ENCODE measurements at places on chromosomes 7 and 10.

DNA sequence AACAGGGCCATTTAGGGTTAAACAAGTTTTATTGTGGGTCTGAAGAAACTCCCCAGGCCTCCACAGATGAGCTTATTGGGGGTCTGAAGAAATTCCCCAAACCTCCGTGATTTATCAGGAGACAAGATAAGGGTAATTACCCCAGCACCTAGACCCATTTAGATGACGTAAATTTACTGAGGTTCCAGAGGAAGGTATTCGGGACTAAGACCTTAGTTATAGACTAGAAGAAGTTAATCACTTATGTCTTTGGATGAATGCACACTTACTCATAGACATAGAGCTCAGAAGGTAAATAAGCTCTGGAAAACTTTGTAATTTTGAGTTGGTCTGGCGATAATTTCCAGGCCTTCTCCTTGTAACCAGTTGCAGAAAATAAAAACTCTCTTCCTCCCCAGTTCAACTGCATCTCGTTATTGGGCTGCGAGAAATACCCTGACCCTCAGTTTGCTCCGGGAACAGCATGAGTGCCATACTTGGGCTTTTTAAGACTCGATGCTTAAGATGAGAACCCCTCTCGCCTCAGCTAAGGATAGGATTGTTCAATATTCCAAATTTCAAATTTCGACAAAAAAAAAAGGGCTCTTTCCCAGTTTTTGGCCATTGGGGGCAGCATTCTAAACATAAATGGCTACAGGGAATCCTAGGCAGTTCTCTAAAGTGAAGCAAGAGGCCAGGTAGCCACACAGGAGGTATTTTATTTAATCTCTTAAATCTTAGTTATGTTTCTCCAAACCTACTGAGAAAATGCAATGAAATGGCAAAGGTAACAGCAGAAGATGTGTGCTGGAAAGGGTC, 74.7 kb upstream of the PFKP start:
- no peak for DNase-seq

GRCh38 chr10:79322616-79323543, 24.4 kb upstream of the PPIF start:
- no peak for DNase-seq

- no peak for DNase-seq
Observed at GRCh38 chr7:103752995-103753394, 236.5 kb downstream of the RELN start.

GRCh38 chr7:90994601-90995000, 269.6 kb upstream of the FZD1 start:
- no peak for DNase-seq

- no peak for DNase-seq
Observed at GRCh38 chr10:46019569-46020343, 10.7 kb downstream of the NCOA4 start.

DNA sequence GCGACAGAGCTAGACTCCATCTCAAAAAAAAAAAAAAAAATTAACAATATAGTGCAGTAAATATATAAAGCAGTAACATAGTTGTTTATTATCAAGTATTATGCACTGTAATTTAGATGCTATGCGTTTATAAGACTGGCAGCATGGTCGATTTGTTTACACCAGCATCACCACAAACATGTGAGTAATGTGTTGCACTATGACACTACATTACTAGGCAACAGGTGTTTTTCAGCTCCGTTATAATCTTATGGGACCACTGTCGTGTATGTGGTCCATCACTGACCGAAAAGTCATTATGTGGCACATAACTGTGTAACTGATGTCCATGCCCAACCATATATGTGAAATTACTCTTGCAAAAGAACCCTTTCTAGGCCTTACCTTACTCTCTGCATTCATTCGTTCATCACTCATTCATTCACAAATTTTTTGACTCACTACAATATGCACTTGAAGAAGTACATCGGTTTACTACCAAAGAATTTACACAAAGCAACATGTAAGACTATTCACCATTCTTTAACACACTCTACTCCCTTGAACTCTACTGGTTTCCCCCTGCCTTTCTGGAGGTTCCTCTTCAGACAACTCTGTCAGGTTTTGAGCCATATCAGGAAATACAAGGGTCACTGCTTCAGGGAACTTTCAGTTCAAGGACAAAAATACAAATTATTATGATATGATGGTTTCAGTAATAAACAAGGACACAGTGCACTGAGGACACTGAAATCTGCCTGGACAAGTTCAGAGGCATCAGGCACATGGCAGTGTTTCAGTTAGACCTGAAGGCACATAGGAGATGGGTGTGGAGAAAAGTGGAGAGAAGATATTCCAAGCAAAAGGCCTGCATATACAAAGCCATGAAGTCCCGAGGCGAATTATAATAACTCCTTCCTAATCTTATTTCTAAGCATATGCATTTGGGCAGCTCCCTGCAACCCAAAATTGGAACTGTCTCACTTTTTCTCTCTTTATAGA, 17.4 kb downstream of the ITGB1 start:
- DNase-seq, result no peak

- DNase-seq, result no peak
Observed at GRCh38 chr7:22173685-22174573, 183.0 kb downstream of the RAPGEF5 start.

GRCh38 chr10:121608469-121609190, 10.4 kb upstream of the FGFR2 start:
- peak; percentile 40 for DNase-seq

DNA sequence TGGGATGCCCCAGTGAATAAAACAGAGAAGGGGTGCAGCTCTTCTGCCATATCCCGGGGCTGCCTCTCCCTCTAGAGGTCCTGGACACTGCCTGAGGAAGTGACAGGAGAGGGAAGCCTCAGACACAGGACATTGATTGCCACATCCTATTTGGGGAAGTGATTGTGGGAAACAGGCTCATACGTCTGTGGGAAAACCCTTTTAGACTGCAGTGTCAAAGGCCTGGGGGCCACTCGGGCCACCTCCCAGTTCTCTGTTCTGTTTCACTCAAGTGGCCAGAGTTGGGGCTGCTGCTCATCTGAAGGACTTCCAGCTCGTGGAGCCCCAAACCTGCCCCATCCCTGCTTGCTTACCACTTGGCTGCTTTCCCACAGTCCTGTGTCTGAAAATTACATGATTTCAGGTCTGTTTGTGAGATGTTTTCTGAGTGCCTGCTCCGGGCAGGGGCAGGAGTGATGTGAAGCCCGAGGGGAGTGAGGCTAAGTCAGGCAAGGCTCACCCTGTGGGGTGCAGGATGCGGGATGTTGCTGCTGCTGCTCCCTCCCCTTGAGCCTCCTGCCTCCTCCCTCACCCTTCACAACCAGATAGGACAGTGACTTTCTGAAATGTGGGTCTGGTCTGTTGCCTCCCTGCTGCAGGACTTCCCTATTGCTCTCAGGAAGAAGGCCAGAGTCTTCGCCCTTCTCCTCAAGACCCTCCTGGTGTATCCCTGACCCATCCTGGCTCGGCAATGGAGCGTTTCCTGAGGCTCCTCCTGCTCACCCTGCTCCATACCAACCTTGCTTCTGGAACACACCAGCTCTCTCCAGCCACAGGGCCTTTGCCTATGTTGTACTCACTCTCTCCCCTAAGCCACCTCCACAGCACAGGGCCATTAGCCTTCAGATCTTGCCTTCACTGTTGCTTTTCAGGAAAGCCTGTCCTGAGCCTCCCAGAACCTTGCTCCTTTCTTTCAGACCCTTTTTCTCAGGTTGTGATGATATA, 58.4 kb downstream of the NEURL1 start:
- DNase-seq, result no peak

- DNase-seq, result no peak
Observed at GRCh38 chr10:72186982-72187330, 28.9 kb upstream of the ANAPC16 start.

- peak; percentile 93 for DNase-seq
Observed at GRCh38 chr10:71727738-71728737, 8.5 kb upstream of the C10orf105 start.

- DNase-seq, result no peak
Observed at GRCh38 chr10:30701451-30702173, 72.1 kb upstream of the LYZL2 start.

GRCh38 chr7:47490501-47491265, 91.2 kb downstream of the TNS3 start:
- no peak for DNase-seq

GRCh38 chr10:102352066-102352715, 43.3 kb upstream of the NFKB2 start:
- DNase-seq, result peak; percentile 53

- no peak for DNase-seq
Observed at GRCh38 chr7:78970440-78970916, 483.0 kb downstream of the MAGI2 start.

GRCh38 chr10:110534571-110534970, 32.9 kb upstream of the SMC3 start:
- DNase-seq, result no peak

DNA sequence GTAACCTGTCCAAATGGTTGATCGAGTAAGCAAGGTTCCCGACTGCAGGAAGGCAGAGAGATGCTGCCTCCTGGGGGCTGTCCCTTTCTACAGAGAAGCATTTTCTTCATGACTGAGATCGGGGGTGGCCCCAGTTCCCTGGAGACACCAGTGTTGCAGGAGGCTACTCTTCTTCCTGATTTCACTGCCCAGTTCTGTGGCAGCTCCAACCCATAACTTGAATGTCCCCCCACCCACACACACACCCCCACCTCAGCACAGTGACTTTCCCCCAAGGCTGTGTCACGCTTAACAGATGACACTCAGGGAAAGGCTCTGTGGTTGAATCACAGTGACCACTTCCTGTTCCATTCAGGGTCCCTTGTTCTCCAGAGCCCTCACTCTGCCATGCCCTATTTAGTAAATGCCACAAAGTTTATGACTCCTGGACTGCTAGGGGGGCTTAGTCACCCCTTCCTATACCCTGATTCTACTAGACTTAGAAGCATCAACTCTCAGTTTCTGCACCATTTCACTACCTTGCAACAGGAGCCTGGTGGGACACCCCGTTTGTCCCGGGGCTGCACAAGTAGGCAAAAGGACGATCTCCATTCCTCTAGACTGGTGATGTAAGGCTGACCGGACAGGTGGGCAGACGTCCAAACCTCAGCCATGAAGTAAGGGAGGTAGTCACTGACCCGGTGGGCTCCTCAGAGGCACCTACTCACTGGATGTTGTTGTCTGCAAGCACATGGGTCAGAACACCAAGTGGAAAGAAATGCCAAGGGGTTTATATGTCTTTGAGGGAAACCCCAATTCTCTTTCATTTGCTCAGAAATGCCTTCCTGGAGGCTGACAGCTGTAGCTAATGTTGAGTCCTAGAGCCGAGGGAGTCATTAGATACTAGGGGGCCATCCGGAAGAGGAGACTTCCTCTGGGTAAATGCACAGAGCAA, 31.3 kb upstream of the SMC3 start:
- DNase-seq, result no peak

GRCh38 chr7:25521236-25521635, 292.9 kb upstream of the NPVF start:
- DNase-seq, result no peak

- no peak for DNase-seq
Observed at GRCh38 chr10:124299696-124300095, 119.0 kb downstream of the OAT start.
